ENCODE measurements at places on chromosomes 1 and 21.
A peak's percentile ranks its signal among the peaks of the same experiment; 100 is the strongest.

- DNase-seq: no peak
These were observed 140.4 kb downstream of the COP1 start for GRCh38 chr1:176066709-176067108.

- no peak for DNase-seq
These were observed 13.1 kb upstream of the LPGAT1 start for GRCh38 chr1:211843507-211844298.

DNA sequence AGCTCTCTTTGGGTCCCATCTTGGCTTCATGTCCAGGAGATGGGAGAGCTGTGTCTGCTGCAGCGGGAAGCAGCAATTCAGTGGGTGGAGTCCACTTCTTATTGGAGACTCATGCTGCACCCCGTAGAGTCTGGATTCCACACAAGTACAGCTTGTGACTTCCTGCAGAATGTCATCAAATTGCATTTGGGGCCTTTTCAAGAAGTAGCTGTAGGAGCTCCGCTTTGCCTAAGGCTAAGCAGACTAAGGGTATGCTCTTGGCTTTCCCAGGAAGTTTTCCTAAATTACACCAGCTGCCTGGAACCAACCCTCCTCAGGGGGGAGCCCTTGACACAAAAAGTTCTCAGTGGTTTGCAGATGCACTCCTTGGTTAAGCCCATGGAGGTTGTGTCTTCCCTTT, 5.7 kb upstream of the MOB3C start:
- DNase-seq: no peak

- no peak for DNase-seq
These were observed 71.3 kb downstream of the ESRRG start for GRCh38 chr1:216651826-216652418.

GRCh38 chr1:6401673-6402072, 8.1 kb upstream of the ACOT7 start:
- no peak for DNase-seq

GRCh38 chr1:215476541-215476940, 90.6 kb upstream of the KCTD3 start:
- DNase-seq: no peak

DNA sequence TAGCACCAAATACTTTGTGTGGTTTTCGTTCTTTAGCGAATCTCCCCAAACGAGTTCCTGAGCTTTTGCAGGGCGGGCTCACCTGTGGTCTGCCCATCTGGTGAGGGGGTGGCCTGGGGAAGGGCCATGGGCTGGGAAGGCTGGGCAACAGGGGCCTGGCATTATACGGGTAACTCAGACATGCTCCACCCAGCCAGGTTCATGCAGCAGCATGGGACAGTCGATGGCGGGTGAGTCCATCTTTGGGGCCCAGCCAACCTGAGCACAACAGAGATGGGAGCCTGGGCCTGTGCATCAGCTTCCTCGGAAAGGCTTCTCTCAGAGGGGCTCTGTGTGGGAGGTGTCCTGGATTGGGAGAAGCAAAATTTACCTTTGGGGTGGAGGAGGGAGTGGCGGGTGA, 302.6 kb downstream of the CAMTA1 start:
- DNase-seq: no peak

DNA sequence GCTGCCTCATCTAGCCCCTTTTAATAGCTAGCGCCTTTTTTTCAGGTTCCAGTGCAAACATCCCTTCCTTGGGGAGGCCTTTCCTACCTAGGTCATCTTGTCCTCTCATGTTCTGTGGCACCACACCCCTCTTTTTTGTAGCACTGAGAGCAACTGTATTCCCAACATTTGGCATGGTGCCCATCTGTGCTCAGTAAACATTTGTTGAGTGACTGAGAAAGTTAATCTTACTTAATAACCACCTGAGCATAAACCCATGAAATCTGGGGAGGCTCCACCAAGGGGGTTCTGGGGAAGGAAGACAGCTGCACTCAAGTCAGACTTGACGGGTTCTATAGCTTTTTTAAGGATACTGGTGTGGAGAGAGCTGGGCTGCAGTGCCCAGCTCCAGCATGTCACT, 90.0 kb downstream of the NOS1AP start:
- DNase-seq: no peak

DNA sequence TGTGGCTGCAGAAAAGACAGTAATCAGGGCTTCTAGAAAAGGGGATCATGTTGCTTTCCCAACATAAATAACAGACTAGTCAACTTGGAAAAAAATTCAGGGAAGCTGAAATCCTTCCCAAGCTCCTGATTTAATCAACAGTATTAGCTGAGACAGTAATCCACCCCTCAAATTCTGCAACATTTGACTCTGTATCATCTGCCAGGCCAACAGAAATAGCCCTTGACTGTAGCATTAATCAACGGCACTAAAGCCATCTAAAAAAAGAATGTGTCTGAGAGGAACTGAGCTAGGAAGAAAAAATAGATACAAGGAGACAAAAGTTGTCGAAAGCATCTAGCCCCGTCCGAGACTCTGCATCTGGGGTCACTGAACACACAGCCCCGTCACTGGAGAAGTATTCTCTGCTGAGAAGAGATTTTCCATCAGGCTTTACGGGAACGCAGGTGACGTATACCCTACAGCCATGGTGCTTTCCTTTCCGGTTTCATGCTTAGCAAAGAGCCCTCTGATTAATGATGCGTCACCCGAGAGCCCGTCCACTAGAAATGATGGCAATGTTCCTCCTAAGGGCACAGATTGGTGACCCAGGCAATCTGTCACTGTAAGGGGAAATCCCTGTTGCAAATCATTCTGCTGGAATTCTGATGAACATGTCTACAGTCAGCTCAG, 42.1 kb upstream of the TP53BP2 start:
- peak; percentile 2 for DNase-seq

DNA sequence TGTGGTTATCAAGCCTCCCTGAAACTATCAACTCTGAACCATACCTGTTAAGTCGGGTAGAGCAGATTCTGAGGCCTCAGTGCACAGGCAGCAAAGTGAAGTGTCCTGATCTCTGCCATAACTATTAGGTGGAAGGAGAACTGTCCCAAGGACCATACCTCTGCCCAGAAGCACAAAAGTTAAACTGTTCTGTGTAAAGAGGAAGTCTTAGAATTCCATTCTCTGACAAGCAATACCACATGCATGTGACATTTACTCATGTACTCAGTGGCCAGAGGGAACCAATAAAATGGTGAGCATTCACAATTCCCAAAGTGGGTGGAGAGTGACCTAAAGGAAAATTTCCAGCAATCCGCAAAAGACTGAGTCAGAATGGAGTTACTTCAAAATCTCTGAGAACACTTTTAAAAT, 61.0 kb downstream of the TOR3A start:
- no peak for DNase-seq

Measured in germinal center (tissue), 1 donor.